ENCODE measurements at places on chromosomes 4 and X.
A peak's percentile ranks its signal among the peaks of the same experiment; 100 is the strongest.

GRCh38 chrX:42694260-42694815 is 83.6 kb downstream of the PPP1R2C start:
- DNase-seq: no peak

DNA sequence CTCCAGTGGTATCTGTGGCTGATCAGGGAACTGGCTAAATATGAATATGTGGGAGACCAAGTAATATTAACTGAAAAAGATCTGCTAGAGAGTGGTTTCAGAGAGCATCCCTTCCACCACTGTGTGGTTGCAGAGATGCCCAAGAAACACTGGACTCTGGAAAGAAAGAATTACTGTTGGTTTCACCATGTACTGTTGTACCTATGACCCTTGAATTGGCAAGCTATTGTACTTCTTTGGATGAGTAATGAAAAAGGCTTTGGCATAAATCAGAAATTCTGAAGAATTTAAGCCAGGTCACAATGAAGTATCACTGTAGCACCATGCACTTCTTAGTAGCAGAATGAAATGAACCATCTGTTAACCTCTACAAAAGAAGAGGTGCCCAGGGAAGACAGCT is 134.4 kb upstream of the INTU start:
- DNase-seq: no peak

DNA sequence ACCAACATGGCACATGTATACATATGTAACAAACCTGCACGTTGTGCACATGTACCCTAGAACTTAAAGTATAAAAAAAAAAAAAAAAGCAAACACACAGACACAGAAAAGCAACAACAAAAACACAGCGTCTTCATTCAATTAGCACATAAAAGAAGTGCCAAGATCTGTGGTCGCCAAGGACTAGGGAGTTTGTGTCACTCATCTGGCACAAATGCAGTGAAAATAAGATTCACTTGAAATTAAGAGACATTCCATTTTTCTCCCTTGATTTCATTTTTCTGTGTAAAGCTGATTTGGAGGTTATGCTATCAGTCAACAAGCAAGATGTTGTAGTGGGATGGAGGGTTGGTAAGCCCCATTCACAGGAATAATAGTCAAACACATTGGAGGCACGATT is 115.3 kb downstream of the FAT4 start:
- no peak for DNase-seq

DNA sequence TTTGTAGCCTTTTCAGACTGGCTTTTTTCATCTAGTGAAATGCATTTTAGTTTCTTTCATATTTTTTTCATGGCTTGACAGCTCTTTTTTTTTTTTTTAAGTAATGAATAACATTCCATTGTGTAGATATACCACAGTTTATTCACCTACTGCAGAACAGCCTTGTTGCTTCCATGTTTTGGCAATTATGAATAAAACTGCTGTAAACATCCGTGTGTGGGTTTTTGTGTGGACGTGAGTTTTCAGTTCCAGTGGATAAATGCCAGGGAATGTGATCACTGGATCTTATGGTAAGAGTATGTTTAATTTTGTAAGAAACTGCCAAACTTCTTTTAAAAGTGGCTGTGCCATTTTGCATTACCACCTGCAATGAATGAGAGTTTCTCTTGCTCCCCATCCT is 160.8 kb downstream of the SOWAHB start:
- no peak for DNase-seq

DNA sequence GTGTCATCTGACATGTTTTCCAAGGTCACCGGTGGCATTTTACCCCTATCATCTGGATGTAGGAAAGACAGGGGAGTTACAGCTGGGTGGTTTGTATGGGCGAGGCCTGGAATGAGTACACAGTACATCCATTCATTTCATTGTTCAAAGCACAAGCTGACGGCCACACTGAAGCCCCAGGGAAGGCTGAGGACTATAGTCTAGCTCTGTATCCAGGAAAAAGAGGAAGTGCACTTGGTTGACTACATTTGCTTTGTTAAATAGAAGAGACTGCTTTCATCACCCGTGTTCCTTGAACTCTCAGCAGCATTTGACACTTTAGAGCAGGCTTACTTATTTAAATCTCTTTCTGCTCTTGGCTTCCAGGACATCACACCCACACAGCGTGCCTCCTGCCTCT is 1041.0 kb upstream of the TENM3 start:
- DNase-seq: peak; percentile 8

DNA sequence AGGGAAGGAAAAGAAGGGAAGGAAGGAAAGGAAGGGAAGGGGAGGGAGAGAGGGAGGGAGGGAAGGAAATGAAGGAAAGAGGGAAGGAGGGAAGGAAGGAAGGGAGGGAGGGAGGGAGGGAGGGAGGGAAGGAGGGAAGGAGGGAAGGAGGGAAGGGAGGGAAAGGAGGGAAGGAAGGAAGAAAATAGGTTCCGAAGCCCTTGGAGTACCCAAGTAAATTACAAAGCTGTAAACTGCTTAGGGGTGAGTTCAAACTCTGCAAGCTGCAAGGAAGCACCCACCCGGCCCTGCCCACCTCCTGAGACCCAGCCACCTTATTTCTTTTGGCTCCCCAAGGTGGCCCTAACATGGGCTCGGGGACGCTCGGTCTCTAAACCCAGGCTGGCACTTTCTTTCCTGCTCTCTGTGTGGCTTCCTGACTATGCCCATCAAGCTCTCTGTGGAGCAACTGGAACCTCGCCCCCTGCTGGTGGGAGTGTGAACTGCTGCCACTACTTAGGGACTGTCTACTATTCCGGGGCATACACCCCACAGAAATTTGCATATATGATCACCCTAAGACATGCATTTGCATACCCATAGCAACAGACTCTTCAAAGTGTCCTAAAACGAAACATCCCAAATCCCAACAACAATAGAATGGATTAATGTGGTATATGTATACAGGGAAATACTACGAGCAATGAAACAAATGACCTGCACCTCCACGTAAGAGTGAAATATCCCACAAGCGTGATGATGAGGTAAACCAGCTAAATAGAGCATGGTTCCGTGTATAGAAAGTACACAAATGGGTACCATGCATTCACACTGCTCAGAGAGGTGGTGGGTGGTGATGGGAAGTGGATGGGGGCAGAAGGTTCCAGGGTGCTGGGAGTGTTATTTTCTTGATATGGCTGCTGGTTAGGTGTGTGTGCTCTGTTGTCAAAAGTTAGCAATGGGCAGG is 151.7 kb upstream of the TBL1X start:
- DNase-seq: peak; percentile 34

GRCh38 chrX:145727476-145727875 is 90.2 kb upstream of the SLITRK2 start:
- DNase-seq: no peak

- DNase-seq: no peak
These were observed 34.6 kb upstream of the AADAT start for GRCh38 chr4:170124406-170124805.
